ENCODE measurements at places on chromosomes 7 and 10.

DNA sequence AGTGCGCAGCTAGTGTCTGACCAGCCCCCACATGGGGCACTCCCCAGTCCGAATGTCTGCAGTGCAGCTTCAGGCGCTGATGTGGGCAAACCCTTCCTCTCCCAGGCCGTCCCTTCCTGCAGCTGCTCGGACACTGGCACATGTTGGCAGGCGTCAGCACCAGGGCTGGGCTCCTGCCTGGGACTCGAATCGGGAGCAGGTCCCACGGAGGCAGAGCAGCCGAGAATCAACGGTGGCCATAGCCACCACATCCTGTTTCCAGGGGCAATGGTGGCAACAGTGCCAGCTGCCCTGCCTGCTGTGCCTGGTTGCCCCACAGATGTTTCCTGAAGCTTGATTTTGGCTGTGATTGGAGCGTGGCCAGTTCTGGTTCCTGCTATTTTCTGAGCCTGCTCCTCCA is 65.8 kb downstream of the MGMT start:
- DNase-seq, result no peak

DNA sequence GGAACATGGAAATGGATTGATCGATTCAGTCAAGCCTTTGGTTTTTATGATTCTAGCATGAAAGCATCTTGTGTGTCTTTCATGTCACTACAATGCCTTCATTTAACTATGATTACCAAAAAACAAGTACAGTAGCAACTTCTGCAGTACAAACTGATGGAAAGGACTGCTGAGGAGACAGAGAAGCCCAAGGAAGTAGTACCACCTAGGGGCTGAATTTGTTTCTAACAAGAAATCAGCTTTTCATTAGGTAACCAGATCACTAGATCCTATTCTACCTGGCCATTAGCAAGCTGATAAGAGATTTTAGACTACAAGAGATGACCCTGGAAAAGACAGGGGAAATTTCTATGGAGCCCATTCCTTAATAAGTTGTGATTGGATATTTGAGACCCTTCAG is 3.2 kb upstream of the IFIT1 start:
- DNase-seq, result no peak

DNA sequence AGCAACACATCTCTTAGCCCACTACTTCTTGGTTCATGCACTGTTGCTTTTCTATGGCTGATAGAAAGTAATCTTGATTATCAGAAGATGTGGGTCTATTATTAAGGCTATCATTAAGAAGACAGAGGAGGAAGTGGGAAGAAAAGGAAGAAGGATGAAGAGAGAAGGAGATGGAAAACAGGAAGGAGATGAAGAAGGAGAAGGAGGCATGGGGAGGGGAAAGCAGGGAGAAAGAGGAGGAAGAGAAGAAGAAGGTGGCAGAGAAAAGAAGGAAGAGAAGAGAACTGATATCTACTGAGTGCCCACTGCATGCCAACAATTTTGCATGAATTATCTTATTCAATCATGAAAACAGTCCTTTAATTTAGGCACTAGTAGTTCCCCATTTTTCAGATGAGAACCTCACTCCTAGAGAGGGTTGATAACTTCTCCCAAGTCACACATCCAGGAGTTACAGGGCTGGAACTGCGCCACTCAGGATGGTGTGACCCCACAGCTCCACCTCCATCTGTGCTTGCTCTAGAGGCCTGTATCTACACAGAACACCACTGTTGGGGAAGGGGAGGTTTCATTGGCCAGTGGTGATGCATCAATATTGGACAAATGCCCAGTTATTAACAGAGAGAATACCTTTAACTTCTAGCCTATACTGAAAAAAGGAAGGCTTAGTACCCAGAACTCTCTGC is 147.4 kb downstream of the CXCL12 start:
- DNase-seq, result no peak

GRCh38 chr7:22109761-22110160 is 164.1 kb upstream of the CDCA7L start:
- no peak for DNase-seq

DNA sequence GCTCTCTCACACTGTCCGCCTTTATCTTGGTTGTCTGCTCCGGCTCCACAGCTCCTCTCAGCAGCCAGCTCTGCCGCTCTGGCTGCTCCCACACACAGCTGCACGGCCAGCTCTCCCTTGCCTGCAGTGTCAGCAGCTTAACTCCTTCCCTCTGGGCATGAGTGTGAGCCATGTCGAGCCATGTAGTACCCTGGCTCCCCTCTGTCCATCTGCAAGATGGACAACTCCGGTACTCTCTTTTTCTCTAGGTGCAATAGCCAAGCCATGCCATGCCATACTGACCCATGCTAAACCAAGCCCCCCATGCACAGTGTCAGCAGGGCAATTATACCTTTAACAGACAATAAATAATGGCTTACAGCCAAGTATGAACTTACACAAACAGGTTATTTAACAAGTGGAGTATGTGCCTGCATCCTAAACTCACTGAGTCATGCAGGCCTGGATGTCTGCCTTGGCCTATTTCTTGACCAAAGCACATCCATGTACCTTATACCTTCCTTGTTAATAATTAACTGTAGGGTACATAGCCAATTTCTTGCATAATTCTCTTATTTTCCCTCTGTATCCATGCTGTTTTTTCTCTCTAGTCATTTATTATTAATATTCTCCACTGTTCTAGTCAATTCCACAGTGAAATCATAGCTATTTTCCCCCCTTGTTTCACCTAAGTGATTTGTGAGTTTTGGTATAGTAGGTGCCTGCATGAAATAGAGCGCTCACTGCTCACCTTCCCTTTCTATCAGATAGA is 170.9 kb downstream of the CDK14 start:
- DNase-seq, result no peak

DNA sequence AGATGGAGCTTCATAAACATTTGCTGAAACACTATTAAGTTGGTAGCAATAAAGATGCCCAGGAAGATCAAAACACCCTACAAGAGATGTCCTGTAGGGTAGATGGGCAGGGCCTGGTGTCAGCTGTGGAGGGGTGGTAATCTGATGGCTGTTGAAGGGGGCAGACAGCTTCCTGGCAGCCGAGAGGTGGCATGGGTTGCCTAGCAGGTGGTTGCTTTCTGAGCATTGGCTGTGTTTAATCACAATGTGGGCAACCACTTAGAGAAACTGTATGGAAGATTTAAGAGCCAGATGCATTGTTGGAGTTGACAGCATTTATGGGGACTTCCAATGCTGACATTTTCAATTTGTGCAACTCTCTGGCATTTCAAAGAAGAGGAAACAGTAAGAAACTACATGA is 79.9 kb upstream of the SLC26A5 start:
- DNase-seq, result no peak

GRCh38 chr7:23211589-23211988 is 29.7 kb downstream of the NUP42 start:
- no peak for DNase-seq

- DNase-seq, result no peak
Measured at GRCh38 chr10:76769582-76769981, 868.0 kb downstream of the KCNMA1 start.

DNA sequence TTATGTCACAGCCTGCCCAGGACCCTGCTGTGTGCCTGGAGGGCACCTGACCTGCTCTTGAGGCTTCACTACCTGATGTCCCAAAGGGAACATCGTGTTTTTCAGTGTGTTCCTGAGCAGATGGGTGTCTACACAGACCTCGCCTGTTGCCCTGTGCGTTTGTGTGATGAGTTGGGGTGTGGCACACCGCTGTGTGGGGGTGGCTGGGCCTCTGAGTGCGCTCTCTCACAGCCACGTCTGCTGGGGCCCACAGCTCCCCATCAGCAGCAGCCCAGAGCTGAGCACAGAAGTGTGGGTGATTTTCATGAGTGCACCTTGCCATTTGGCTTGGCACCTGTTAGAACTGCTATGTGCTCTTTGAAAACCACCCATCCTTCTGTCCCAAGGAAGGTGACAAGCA is 121.5 kb downstream of the NKX6-2 start:
- no peak for DNase-seq

DNA sequence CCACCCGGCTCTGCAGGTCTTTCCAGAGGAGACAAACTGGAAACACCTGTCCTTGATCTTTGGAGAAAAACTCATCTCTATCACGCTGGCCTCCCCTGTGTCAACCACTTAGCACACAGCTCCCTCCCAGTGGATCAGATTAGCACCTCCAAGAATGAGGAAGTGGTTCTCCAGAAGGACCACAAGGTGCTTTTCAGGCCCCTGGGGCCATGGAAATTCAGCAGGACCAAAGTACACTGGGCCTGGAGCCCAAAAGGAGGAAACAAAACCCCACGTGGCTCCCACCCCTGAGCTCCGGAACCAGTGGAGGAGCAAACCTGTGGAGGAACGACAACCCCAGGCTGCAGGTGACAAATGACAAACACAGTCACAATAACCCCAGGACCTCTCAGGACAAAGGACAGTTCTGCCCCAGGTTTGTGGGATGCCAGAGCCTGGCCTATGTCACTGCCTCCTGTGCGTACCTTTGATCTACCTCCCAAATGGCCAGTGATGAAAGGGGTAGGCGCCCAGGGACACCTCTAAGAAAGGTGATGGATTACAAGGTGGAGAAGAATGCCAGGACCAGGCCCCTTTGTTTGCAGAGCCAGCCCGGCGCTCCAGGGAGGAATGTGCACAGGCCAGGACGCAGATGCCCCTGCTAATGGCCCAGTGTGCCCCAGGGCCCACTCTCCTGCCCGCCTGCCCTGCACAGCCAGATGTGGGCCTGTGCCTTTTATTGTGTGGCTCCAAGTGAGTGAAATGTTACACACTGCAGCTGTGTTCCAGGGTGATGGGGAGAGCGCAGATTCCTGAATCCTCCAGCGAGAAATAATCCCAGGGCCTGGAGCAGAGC is 5.7 kb downstream of the TNS3 start:
- no peak for DNase-seq

DNA sequence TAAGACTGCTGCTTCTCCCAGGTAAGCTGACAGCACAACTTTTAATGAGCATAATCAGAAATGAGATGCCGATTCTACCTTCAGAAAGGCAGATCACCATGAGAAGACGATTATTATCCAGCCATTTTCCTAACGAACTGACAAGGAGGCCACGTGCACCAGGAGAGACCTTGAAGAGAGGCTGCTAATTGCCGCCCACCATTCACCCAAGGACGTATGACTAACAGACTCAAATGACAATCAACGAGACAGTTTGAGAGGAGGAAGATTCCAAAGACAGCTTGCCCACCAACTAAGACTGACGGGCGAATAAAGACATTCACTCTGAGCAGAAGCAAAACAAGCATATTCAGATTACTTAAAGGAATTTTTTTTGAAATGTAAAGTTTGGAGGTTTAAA is 301.9 kb upstream of the TAC1 start:
- DNase-seq, result no peak

GRCh38 chr10:103514244-103514643 is 20.7 kb downstream of the NEURL1 start:
- DNase-seq, result no peak

- no peak for DNase-seq
Measured at GRCh38 chr10:101611096-101611905, 23.2 kb downstream of the DPCD start.

DNA sequence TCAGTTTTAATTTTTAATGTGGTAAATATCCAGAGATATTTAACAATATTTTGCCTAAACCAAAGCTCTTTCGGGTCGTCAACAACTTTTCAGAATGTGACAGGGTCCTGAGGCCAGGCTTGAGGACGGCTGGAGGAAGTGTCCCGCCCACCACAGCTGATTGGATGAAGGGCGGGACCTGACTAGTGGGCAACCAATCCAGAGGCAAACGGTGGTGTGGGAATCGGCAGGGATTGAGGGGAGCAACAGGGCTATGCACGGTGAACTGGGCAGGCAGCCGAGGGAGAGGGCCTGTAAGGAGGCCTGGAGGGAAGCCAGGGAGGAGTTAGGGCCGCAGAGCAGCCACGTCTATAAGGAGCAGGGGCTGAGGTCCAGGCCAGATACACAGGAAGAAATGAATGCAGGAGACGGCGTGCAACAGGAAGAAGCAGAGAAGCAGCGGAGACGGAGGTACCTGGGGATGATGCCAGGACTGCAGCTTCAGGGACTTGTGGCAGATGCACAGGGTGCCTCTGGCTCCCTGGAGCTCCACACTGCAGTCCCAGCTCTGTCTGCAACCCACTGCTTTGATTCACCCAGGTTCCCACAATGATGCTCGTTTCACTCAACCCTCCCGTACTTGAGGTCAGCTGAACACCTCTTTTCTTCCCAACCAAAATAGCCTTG is 46.1 kb upstream of the ZMIZ1 start:
- no peak for DNase-seq

DNA sequence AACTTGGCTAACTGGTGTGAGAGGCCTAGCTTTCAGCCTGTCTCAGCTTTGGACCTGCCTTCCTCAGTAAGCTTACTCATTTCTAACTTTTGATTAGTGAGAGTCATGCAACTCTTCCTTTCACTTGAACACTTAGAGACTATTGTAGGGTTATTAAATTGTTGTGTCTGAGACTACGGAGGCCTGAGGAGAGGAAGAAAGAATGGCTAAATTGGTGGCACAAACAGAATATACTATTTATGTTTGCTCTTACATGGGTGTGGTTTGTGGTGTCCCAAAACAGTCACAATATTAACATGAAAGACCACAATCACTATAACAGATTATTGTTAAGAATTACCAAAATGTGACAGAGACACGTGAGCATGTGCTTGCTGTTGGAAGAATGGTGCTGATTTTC is 82.1 kb downstream of the TRIM24 start:
- DNase-seq, result no peak

DNA sequence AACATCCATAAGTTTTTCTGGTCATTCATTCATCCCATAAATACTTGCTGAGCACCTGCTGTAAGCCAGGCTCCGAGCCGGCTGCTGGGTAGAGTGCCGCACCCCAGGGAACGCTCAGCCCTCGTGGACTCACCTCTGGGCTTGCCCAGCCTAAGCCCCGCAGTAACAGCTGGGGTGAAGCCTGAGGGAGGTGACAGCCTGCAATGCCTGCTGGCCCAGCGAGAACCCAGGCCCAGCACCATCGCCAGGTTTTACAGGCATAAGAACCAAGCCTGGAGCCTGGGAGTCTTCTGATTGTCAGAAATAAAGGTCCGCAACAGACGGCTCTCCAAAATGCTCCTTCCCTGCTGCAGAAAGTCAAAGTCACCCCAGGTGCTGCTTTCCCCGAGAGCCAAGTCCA is 205.4 kb downstream of the ZMYND11 start:
- no peak for DNase-seq

DNA sequence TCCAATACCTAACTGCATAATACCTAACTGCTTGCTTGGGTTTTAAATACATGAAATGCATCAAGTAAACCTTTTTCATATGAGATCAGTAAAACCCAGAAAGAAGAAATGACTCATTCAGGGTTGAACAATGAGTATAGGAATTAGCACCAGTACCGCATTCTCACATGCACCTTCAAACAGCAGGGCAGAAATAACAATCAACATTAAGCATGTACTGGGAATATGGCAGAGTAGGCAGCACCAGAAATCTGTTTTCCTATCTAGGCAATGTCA is 850.3 kb upstream of the SORCS1 start:
- DNase-seq, result no peak
